ENCODE measurements at places on chromosomes 12 and 14.

- no peak for DNase-seq
Observed at GRCh38 chr14:22419620-22420019, 169.4 kb downstream of the DAD1 start.

- no peak for DNase-seq
Observed at GRCh38 chr12:77070800-77071449, 5.6 kb upstream of the E2F7 start.

DNA sequence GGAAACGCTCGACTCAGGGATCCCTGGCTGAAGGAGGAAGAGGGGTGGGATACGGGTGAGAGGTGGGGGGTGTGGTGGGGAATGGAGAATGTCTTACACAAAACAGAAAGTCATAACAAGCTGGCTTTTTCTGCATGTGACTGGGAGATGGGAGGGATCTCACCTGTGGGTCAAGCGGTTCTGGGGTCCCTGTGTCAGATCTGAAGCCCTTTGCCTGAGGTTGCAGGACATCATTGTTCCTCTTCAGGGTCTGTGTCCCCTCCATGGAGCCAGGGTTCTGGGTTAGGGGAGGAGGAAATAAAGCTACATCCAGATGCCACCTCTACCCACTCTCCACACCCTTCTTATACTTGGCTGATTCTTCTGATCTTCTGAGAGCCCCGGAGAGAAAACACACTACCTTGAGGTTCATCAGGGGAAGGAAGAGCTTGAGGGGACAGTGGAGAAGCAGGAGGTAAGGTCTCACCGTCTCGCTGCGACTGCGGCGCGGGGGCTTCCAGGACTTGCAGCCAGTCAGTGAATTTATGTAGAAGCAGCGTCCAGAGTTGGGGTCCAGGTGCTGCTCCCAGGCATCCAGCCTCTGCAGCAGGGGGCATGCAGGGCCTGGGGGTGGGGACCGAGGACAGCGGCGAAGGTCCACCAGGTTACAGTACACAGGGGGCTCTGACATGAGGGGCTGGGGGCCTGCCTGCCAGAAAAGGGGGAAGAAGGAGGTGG lies 2.5 kb downstream of the ARHGAP9 start:
- no peak for DNase-seq

GRCh38 chr12:90098132-90098779 lies 389.6 kb upstream of the ATP2B1 start:
- DNase-seq = no peak

GRCh38 chr12:128314611-128315010 lies 47.6 kb downstream of the TMEM132C start:
- no peak for DNase-seq

DNA sequence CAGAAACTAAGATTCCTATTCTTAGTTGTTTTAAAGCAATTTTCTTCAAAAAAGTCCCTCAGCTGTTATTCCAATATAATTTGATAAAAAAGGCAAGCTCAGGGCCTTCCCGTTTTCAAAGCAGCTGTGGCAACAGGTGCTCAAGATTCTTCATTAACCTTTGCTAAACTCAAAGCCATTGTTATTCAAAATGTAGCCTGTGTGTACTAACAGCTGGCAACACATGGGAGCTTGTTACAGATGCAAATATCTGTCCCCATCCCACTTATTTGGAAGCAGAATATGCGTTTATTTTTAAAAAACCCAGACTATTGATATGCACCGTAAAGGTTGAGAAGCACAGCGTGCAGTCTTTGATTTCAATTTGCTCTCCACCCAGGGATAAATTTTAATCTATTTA lies 210.4 kb upstream of the SYT10 start:
- DNase-seq = no peak

DNA sequence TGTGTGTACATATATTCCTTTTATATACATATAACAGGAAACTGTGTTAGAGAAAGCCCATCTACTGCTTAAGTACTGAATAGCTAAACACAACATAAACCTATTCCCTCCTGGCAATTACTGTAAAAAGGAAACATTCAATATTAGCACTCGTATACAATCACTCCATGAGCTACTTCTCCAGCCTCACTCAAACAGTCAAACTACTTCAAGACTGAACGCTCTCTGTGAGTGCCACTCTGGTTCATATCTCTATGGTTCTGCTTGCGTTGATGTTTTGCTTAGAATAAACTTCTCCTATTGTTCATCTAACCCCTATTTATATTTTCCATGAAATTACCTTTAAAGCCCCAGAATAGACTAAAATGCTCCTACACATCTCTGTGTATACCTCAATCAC lies 243.7 kb downstream of the MED13L start:
- DNase-seq = no peak

DNA sequence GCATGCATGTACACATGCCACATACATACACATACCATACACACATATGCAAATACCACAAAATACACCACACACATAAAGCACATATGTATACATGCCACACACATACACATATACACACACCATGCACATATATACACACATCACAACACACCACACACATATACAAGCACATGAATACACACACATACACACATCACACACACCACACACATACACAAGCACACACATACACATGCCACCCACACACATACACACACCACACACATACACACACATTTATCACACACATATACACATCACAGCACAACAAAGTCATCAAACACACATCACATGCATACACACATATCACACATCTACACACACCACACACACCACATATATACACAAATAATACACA lies 1108.5 kb downstream of the GALC start:
- DNase-seq = no peak

- no peak for DNase-seq
Observed at GRCh38 chr12:130632642-130633041, 83.5 kb downstream of the RIMBP2 start.

- no peak for DNase-seq
Observed at GRCh38 chr14:69535230-69535848, 39.3 kb downstream of the CCDC177 start.

GRCh38 chr12:62655666-62656151 lies 189.1 kb downstream of the MON2 start:
- no peak for DNase-seq

GRCh38 chr14:91149462-91149861 lies 35.6 kb downstream of the DGLUCY start:
- DNase-seq = peak; percentile 97

- no peak for DNase-seq
Observed at GRCh38 chr14:95876761-95877538, at the start of gene TUNAR. Gene TUNAR (plus strand): TSS chr14:95876832.

DNA sequence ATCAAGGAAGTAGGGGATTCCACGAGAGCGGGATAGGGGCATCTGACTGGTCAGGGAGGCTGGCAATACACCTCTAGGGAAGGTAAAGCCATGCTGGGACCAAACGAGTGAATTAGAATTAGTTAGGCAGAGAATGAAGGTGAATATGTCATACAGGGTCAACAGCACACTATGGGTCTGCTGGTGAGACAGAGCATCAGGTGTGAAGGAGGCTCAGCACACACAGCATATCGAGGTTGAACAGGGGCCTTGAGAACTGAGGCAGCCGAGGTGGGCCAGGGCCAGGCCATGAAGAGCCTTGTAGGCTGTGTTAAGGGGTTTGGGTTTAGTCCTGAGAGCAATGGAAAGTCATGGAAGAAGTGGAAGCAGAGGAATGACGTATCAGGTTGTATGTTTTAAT lies 137.8 kb downstream of the PRKCH start:
- DNase-seq = no peak

- no peak for DNase-seq
Observed at GRCh38 chr14:73591690-73592449, at the start of gene ACOT4. Gene ACOT4 (plus strand): TSS chr14:73591873. CDS start chr14:73591960, 87 bp downstream.

GRCh38 chr14:63727231-63727735 lies 582 bp downstream of the SGPP1 start:
- no peak for DNase-seq

GRCh38 chr14:94292872-94293577 lies at the start of gene SERPINA10:
Gene SERPINA10 (minus strand): TSS chr14:94293268. CDS start chr14:94290593, 2,675 bp downstream.
- no peak for DNase-seq

DNA sequence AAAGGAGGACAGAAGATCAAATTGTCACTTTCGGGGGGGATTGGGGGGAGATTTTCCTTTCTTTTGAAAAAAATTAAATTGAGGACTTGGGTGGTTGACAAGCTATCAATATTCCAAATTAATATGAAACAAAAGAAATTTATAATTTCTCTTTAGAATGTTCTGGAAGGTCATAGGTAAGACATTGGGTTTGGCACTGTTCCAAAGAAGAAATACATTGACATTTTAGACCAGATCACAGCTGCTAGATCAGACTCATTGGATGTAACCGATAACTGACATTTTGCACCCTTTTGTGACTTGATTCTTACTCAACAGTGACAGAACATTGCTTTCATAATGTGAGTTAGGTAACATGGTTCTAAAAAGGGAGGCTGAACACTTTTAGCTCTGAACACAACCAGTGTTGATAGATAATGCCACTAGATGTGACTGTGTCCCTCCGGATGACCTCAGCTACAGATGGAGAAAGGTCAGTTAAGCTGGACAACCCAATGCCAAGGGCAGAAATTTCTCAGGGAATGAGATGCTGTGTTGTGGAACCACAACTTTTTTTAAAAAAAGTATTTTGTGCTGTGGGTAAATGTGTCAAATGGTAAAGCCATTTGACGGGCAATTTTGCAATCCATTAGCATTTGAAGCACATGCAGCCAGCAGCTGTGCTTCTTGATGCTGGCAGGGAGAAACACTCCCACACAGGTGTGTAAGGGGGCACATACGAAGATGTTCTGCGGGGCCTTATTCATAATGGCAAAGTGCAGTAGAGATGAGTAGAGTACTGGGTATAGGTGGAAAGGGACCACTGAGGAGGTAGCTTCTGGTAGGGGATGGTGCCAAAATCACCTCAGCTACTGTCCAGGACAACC lies 62.9 kb downstream of the RFX4 start:
- no peak for DNase-seq

- no peak for DNase-seq
Observed at GRCh38 chr12:55707841-55708694, at the start of gene ITGA7. Gene ITGA7 (minus strand): TSS chr12:55707904. CDS start chr12:55707682, 222 bp downstream.

GRCh38 chr12:95385246-95386035 lies 88.5 kb upstream of the METAP2 start:
- peak; percentile 67 for DNase-seq

DNA sequence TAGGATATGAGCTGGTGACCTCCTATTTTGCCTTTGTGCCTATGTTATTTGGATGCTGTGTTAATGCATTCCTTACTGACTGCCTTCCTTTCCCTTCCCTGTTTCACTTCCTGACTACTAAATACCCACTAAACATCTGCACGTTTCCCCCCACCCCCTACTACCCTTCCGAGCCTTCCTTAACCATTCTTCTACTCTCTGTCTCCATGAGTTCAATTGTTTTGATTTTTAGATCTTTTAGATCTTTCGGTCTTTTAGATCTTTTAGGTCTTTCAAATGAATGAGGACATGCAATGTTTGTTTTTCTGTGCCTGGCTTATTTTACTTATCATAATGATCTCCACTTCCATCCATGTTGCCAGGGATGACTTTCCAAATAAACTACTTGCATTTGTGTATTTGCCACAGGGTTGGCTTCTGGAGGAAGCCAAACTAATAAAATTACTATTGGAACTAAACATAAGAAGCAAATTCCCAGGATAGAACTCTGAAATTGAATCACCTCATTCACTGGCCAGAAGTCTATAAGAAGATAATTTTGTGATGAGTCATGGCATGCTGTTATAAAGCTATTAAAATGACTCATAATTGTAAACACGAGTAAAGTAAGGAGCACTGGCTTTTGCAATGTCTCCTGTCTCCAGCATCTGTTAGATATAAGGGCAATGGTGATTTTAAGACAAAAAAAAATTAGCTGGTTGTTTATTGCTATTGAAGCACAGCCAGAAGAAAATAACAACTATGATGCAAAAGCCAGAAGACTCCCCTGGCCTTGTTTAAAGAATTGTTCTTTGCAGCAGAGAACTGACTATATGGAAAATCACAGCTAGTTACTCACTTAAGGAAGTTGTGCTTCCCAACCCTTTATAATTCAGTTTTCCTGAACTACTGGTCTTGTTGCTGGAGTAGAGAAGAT lies 586.3 kb downstream of the LRFN5 start:
- peak; percentile 96 for DNase-seq

DNA sequence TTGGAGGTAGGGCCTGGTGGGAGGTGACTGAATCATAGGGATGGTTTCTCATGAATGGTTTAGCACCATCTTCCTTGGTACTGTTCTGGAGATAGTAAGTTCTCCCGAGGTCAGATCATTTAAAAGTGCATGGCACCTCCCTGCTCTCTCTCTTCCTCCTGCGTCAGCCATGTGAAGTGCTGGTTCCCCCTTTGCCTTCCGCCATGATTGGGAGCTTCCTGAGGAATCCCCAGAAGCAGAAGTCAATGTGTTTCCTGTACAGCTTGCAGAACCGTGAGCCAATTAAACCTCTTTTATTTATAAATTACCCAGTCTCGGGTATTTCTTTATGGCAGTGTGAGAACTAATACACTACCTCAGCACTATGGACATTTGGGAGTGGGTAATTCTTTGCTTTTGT lies 4.8 kb upstream of the LGMN start:
- no peak for DNase-seq

- no peak for DNase-seq
Observed at GRCh38 chr12:12384571-12385340, 27.9 kb downstream of the BORCS5 start.

- DNase-seq = peak; percentile 65
Observed at GRCh38 chr12:12804432-12804886, 8.7 kb upstream of the DDX47 start.

DNA sequence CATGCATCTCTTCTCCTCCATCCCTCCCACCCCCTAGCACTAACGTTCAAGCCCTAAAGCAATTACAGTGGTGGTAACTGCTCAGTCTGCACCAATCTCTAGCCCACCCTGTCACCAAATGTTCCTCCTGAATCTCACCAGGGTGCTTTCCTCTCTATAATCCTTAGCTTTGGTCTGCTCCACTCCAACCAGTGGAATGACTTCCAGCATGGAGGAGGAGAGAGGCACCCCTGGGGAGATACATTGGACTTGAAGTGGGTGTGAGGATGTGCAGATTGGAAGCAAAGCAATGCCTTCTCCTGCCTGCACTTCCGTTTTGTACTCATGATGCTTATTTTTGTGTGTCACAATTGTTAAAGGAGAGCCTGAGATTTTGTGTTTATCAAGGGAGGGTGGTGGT lies 24.1 kb upstream of the RPS6KA5 start:
- DNase-seq = no peak

GRCh38 chr14:44901696-44902095 lies 60.1 kb downstream of the KLHL28 start:
- no peak for DNase-seq

DNA sequence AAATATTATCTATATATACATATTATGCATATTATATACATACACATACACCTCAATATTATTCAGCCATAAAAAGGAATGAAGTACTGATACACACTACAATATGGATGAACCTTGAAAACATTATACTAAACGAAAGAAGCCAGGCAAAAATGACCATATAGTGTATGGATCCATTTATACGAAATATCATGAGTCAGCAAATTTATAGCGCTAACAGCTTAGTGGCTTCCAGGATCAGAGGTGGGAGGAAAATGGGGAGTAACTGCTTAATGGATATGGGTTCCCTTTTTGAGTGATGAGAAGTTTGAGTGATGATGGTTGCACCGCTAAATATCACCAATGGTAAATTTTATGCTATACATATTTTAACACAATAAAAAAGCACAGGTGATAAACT lies 32.7 kb downstream of the PTGER2 start:
- no peak for DNase-seq

All from skeletal muscle cell (primary cell).